RCC 7860 (cell line): ENCODE measurements at places on chromosomes 5 and 9.

GRCh38 chr5:35816881-35817521 lies 39.7 kb upstream of the IL7R start:
- no peak for DNase-seq

DNA sequence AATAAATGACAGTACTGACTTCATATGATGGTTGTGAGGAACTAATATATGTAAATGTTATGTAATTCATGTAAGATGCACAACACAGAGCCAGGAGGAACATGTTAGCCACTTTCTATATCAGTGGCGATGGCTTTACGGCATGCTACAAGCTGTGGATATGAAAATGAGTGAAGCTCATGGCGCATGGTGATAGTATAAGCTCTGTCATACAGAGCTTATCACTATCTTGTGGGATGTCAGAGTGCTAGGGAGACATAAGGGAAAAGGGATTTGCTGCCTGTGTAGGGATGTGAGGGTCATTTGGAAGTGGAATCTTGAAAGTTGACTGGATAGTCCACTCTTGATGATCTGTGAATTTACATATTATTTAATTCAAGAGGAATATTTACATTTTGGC lies 13.6 kb downstream of the CPEB4 start:
- DNase-seq: no peak

GRCh38 chr5:65796751-65797316 lies 74.8 kb downstream of the NLN start:
- DNase-seq: no peak

- DNase-seq: no peak
Observed at GRCh38 chr9:134863941-134864820, 16.4 kb upstream of the FCN2 start.

GRCh38 chr5:92081958-92082712 lies 699.0 kb upstream of the ARRDC3 start:
- DNase-seq: no peak

GRCh38 chr5:54484219-54484894 lies 28.9 kb downstream of the HSPB3 start:
- DNase-seq: no peak
